Stimulated activated CD8-positive, alpha-beta memory T cell treated with anti-CD3 and anti-CD28 coated beads, Interleukin-12 subunit alpha, Interleukin-12 subunit beta, amount 100 ng/mL, for 4 hours (primary cell): ENCODE measurements at places on chromosomes 2 and 18.
A peak's percentile ranks its signal among the peaks of the same experiment; 100 is the strongest.

- no peak for DNase-seq
Measured at GRCh38 chr18:80239830-80240229, 7.5 kb downstream of the PARD6G start.

DNA sequence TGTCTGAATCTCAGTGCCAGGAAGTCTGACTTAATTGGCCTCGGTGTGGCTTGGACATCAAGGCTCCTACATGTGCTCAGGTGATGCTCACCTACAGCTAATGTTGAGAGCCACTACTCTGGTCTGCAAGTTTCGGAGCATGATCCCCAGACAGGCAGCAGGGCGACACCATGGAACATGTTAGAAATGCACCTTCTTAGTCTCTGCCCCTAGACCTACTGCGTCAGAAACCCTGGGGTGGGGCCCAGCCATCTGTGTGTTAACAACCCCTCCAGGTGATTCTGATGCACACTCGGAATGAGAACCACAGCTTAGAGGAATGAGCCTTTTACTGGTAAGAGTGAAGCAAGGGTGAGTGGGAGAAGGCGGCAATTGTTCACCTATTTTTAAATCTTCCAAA, 86.9 kb upstream of the NABP1 start:
- DNase-seq = no peak

DNA sequence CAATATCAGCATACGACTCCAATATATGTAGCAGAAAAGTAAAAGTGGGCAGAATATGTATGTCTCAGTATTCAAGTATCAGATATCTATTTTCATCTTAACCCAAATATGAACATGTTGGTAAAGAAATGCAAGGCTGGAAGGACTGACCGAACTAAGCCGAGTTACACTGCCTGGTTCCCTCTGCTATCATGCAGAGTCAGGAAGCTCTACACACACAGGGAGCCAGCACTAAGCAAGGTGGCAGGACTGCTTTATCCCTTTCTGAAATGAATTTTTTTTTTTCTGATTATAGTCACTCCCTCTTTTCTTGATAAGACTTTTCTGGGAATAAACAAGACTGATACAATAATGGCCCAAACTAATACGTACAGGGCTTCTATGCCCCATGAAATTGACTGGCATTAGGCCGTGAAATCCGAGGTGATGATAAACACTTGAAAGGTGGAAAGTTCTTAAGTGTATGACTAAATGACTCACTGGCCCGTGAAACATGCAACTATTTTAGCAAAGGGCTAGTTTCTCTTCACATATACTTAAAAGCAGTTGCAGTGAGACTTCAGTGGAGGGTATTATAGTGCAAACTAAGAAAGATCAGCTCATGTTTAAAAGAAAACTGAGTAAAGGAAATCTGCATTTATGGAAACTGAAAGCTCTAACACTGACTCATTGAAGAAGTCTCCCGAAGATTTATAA, 14.9 kb downstream of the DPP4 start:
- no peak for DNase-seq

DNA sequence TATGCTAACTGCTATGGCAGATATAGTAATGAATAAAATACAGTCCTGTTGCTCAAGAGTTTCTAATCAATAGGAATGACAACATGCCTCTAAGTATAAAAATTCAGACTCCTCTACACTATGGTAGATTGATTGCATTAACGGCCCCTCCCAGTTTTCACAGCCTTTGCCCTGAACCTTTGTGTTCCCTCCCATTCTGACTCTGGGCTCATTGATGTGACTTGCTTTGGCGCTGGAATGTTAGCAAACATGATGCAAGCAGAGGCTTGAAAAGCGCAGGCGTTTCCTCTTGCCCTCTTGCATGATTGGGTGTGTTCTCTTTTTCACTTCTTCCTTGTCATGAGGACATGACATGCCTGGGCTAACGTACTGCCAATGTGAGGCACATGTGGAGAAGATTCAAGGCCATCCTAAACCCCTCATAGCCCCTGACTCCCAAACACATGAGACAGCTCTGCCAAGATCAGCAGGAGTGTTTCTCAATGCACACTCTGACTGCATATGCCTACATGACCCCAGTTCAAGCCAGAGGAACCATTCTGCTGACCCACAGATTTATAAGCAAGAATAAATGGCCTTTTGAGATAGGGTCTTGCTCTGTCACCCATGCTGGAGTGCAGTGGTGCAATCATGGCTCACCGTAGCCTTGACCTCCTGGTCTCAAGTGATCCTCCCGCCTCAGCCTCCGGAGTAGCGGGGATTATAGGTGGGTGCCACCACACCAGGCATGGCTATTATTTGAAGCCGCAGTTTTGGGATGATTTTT, 49.7 kb upstream of the CD28 start:
- no peak for DNase-seq

DNA sequence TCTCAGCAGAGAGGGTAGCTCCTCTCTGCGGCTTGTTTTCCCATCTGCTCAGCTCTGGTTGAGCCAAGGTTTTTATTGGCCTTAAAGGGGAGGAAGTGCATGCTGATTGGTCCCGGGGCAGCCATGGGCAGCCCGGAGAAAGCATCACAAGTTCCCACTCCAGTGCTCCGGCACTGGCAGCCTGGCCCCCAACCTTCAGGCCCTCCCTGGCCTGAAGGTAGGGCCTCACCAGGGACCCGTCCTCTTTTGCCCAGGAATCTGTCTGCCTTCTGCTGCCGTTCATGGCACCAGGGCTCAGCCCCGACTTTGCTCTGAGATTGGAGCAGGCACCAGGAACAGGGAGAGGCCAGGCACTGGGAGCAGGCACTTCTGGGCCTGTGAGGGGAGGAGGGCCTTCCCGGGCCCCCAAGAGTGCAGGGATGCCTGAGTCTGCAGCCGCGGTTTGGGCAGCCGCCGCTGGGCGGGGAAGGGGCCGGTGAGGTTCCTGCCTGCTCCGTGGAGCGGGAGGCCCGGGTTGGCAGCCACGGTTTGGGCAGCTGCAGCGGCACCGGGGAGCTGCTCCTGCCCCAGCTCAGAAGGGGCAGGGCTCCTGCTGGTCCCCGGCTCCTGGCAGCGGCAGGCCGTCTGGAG, 17.5 kb upstream of the ILKAP start:
- no peak for DNase-seq

GRCh38 chr2:64632835-64633819, 20.6 kb downstream of the SERTAD2 start:
- no peak for DNase-seq

DNA sequence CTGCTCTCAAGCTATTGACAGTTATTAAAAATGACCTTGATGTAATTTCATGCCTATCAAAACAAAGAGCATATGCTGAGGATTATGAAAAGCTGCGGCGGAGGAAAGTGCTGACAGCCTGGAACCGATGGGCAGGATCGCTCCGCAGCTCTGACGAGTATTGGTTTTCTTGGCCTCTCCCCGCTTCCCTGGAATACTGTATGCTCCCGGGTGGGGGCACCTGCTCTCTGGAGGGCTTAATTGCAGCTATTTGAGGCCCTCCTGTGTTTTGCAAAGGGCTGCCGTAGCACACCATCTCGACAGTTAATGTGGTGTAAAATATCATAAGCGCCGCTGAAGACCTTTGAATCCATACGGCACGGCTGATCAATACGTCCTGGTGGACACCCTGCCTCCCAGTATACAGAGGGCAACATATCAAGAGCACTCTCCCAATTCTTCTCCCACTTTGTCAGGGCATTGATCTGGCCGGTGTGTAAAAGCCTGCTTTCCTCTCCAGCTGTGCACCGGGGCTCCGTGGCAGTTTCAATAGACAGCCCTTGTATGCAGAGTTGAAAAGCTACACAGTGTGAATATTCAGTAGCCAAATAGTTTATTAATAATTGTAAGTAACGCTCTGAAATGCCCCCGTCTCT, 662.4 kb downstream of the GALR1 start:
- DNase-seq = no peak

DNA sequence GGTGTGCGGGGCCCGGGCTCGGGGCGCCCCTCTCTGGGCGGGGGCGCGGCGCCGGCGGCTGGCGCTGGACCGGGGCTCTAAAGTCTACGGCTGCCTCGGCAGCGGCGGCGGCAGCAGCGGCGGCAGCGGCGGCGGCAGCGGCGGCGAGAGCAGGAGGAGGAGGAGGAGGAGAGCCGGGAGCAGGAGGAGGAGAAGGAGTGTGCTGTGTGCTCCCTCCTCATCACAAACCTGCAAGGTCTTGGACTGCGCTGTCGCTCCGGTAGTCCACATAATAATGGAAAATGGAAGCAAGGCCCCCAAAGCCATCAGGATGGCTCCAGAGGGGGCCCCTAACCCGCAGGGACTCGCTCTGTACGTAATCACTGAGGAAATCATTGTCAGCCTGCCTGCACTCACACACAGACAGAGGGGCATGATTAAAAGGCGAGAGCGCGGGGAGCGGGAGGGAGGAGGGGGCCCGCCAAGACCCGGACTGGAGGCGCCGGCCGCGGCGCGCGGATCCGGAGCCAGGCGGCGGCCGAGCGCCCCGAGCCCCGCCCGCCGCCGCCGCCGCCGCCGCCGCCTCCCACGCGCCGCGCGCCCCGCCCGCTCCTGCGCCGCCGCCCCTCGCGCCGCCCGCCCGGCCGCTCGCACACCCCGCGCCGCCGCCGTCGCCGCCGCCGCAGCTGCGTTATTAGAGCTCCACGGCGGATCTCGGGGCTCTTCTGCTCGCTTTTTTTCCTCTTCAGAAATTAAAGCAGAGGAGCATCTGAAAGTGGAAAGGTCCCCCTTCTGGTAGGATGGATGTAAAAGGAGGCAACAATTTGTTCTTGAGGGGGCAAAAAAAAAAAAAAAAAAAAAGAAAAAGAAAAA, at the start of gene ZNF521:
TSS of gene ZNF521 (minus strand) at position 390 of the 852 bp plus-strand sequence. CDS start 1,220 bp downstream, outside the sequence.
- peak; percentile 19 for DNase-seq

DNA sequence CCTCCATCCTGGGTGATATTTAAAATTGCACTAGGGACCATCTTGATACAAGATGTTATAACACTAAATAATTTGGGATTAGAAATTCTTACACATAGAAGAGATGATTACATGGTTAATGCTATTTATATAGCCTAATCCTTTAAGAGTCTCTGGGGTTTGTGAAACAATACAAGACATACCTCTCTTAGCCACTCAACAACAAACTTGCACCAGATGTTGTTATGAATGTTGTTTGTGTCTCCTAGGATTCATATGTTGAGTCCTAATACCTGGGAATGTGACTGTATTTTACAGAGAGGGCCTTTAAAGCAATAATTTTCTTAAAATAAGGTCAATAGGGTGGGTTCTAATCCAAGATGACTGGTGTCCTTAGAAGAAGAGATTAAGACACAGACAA, 678.3 kb downstream of the NYAP2 start:
- DNase-seq = no peak

DNA sequence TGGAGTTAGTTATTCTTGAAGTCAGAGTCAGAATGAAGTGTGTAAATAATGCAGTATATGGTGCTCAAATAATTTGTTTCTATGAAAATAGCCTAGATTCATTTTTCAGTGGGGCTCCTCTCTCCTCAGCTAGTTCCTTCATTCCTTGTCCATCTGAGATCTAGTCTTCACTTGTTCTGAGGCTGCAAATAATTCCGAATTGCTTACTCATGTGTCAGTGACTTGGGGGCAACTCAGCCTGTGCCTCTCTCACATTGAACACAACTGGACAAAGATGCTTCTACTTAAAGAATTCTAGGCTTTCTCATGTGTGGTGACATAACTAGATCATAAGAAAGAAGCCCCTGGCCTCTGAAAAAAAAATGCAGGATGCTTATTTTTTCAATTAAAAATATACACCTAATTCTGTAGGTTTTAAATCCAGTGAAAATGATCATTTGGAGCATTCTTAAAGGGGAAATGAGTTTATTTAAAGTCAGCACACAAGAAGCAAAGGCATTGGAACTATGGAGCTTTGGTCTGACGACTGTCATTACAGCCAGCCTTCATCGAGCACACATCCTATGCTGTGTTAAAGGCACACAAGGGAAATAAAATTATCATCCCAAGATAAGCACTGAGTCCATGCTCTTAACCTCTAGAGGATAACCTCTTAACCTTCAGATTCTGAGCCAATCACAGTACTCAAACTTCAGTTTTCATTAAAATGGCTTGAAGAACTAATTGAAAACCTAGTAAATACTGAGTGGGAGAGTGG, 24.8 kb upstream of the SCN7A start:
- no peak for DNase-seq

DNA sequence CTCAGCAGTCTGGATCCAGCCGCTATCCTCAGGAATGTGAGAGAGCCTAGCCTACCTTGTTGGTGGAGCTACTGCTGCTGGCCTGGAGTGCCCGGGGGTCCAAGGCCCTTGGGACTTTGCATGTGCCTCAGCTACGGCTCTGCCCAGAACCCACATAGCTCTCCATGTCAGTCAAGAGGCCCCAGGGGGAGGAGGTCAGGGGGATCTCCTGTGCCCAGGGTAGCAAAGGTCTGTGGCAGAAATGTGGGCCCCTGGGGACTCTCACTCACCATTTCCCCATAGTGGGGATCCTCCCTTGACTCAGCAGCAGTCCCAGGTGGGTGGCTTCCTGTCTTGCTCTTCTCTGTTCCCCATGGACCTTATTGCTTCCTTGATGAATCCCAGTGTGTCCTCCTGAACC, 342.7 kb upstream of the CHAC2 start:
- no peak for DNase-seq

DNA sequence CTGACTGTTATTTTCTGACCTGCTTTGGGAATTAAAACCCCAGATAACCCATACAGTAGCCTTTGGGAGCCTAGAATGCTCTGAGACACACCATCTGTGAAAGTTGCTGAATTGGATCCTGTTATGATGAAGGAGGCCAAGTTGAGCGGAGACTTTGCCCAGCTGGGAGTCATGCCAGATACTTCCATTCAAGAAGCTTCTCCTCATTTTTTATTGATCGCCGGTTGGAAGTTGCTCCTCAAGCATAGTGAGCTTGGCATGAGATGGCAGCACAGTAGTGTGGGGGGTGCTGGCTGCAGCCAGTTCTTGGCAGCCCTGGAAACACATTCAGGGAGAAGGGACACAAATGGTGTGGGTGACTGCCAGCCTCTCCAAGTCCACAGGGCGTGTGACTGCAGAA, 270.7 kb upstream of the NRP2 start:
- DNase-seq = no peak

- peak; percentile 75 for DNase-seq
Measured at GRCh38 chr18:69935319-69936190, 12.1 kb downstream of the CD226 start.

- no peak for DNase-seq
Measured at GRCh38 chr2:154686162-154686561, 12.3 kb upstream of the KCNJ3 start.

GRCh38 chr2:241035818-241036396, 37.5 kb downstream of the SNED1 start:
- DNase-seq = peak; percentile 37

GRCh38 chr18:55404136-55404830, 183.7 kb downstream of the TCF4 start:
- DNase-seq = no peak

- DNase-seq = no peak
Measured at GRCh38 chr18:48333563-48333962, 75.6 kb downstream of the ZBTB7C start.

DNA sequence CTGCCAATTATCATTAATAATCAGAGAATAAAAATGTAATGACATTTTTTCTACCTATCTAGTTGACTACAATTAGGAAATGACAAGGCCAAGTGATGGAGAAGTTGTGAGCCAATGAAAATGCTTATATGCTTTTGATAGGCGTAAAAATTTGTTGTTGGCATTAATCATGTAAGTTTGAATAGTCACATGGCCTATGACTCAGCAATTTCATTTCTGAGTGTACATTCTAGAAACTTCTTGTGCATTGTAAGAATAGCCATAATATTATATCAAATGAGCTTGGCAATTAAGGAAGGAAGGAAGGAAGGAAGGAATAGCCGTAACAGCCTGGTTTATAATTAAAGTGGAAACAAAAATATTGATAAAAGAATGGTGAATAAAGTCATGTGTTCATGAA, 179.9 kb downstream of the PTH2R start:
- no peak for DNase-seq

- no peak for DNase-seq
Measured at GRCh38 chr2:219082332-219082958, 21.7 kb upstream of the IHH start.

GRCh38 chr2:37156071-37156856, 516 bp downstream of the EIF2AK2 start:
- DNase-seq = no peak
